ENCODE measurements at places on chromosomes 2 and 18. TPM values are rescaled to one million over a fixed set of nuclear protein-coding genes. Genes with fewer than 3 reads are reported as not detected.

The AMER3 gene
- not detected for total RNA-seq

The RAD51AP2 gene
- not detected for total RNA-seq

DNA sequence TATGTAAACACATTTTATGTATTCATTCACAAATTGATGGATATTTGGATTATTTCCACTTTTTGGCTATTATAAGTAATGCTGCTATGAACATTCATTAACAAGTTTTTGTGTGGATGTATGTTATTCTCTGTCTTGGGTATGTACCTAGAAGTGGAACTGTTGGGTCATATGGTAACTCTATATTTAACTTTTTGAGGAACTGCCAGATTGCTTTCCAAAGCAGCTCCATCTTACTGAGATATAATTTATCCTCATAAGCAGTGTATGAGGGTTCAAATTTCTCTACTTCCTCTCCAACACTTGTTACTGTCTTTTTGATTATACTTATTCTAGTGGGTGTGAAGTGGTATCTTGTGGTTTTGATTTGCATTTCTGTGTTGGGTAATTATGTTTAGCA lies 7.1 kb upstream of the EML6 start:
- no peak for DNase-seq

The ANO7 gene
- 2.8 TPM for total RNA-seq

- DNase-seq = no peak
Observed at GRCh38 chr2:36859366-36859792, 107.0 kb downstream of the STRN start.

GRCh38 chr2:80815259-80815658 lies 510.7 kb upstream of the LRRTM1 start:
- no peak for DNase-seq

All from endothelial cell of umbilical vein (primary cell).